Hematopoietic multipotent progenitor cell treated with erythropoietin and hydrocortisone succinate and interleukin-3 and kit ligand, for 15 days (in vitro differentiated cells): ENCODE measurements at places on chromosomes 5 and 9.

- DNase-seq: peak; percentile 10
These were observed 101.6 kb upstream of the APC start for GRCh38 chr5:112635771-112636731.

GRCh38 chr5:147554261-147554817, 44.5 kb upstream of the DPYSL3 start:
- DNase-seq: no peak

- no peak for DNase-seq
These were observed 126.1 kb downstream of the GPBP1 start for GRCh38 chr5:57299986-57300385.

DNA sequence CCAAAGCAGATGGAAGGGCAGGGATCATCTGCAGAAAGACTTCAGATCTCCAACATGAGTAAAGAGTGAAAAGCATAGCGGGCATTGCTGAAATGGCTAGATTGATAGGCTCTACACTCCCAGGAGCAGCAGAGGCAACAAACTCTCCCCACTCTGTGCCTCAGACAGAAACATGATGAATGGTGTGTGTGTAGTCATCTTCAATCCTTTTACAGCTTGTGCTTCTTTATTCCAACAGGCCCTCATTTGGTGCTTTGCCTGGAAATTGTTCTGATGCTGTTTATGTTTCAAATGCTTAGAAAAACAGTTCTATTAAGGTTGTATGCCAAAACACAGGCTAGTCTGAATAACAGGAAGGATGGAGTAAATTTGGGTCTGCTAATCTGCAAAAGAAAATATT, 176.2 kb downstream of the DMRTA1 start:
- no peak for DNase-seq

DNA sequence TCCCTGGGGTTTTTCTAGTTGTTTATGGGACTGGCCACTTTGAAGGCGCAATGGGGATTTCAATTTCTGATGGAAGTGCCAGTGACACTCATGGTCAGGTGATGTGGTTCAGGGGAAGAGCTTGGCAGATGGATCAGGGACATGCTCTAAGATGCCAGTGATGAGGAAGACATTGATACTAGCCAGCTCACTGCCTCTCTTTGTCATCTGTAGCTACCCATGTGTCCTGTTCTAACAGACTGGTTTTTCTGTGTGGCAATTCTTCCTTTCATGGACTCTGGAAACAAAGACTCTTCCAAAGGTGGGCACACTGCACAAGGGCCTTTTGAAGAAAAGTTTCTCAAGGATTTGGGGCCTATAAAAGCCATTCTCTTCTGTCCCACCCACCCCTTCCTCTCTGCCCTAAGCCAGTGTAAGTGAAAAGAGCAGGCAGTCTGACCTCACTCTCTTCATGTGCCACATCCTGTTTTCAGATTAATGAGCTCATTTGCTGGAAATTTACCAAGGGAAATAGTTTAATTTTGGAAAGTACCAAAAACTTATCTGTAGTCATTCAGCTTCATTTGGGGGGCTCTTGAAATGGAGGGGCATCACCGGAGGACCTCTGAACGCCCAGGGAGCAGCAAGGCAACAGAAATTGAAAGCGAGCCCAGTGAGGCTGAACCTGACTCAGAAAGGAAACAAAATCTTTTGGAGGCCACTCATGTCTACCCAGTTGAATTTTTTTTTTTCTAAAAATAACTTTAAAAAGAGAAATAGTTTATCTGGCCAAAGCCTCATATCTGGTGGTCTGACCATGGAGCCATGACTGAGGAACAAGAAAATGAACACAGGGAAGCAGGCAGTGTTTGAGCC, 4.9 kb upstream of the TRAF1 start:
- DNase-seq: no peak

DNA sequence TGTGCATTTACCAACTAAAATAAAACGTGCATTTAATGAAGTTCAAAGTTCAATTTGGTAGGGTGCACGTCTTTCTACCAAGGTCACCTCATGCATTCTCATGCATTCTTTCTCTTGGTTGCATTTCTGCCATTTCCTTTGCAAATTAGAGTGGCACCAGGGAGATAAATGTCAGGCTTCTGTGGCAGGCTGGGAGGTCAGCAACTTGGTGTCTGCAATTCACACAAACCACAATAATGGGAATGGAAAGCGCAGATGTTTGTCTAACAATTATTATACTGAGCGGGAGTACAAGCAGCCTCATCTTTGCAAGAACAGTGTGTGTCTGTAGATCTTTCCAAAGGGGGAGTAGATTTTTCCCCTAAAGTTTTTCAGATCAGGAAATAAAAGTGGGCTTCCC, 411.7 kb downstream of the DMRT2 start:
- DNase-seq: no peak

DNA sequence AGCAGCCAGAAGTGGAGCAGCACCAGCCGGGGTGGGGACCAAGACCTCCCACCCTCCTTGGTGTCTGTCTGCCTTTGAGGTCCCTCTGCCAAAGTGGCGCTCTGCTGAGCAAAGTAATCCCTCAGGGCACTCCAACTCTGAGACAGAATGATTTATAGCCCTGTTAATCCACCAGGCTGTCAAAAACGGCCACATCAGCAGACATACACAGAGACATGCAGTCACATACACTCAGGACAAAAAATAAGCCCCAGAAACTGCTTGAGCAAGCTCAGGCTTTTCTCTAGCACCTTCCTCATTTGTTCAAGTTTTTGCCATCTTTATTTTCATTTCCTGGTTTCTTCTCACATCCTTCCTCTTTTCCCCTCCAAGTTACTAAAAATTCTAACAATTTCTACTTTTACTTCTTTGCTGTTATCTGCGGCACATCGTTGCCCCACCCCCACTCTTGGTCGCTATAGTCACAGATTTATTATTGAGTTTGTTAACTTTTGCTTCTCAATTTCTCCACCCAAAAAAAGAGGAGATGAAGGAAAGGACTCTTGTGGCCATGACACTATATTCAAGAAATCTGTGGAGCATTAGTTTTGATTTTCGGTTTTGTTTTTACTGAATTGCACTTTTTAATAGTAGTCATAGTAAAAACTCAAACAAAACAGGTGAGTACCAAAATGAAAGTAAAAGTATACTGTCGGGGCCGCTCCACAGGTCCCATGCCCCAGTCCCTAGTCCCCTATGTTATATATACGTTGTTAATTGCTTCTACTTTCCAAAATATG, 17.4 kb upstream of the ADRB2 start:
- no peak for DNase-seq

- DNase-seq: no peak
These were observed 96.7 kb upstream of the SEMA6A start for GRCh38 chr5:116671211-116671736.

DNA sequence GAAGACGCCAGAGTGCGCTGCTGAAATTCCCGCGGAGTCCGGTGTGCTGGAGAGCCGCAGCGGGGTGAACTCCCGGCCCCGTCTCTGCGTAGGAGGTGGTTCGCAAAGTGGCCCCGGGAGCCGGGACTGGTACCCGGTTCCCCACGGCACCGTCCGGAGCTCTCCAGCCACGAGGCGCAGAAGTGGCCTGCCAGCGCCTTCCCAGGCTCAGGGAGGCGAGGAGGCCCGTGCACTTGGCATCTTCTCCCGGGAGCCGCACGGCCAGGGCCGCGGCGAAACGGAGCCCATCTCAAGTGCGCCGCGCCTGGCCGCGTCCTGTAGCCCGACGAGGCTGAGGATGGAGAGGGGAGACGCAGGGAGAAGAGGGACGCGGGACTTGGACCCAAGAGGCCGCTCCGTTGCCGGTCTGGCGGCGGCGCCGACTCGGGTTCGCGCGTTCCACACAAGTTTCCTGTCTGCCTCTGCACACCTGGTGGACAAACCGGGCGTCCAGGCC, 1.1 kb upstream of the IRX1 start:
- DNase-seq: no peak

GRCh38 chr9:5552301-5552700, 42.0 kb downstream of the PDCD1LG2 start:
- no peak for DNase-seq

DNA sequence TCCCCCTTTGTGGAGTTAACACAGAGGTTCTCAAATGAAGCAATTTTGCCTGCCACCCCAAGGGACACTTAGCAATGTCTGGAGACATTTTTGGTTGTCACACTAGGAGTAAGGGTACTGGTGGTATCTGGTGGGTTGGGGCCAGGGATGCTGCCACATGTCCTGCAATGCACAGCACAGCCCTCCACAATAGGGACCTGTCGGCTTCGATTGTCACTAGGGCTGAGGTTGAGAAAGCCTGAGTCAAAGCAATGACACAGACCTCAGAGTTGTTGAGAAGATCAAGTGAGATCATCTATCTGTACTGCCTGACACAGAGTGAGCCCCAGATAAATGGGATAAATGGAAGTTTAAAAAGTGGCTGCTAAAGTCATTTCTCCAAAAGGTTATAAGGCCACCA, 249.2 kb upstream of the KLF4 start:
- DNase-seq: no peak

- DNase-seq: no peak
These were observed 86.7 kb upstream of the AGXT2 start for GRCh38 chr5:35134278-35135030.

DNA sequence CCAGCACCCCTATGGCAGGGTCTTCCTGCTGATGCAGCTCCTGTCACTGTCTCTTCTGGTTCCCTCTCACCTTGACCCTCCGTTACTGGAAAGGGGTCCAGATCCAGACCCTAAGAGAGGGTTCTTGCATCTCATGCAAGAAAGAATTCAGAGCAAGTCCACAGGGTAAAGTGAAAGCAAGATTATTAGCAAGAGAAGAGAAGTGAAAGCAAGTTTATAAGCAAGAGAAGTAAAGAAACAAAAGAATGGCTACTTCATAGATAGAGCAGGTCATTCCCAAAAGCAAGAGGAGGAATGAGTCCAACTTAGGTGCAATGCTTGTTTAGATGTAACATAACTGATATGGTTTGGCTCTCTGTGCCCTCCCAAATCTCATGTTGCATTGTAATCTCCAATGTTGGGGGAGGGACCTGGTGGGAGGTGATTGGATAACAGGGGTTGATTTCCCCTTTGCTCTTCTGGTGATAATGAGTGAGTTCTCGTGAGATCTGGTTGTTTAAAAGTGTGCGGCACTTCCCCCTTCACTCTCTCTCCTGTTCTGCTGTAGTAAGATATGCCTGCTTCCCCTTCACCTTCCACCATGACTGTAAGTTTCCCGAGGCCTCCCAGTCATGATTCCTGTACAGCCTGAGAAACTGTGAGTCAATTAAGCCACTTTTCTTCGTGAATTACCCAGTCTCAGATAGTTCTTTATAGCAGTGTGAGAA, 183.3 kb downstream of the MED10 start:
- no peak for DNase-seq
